HT1080 (cell line): ENCODE measurements at places on chromosomes 13 and 19.
A peak's percentile ranks its signal among the peaks of the same experiment; 100 is the strongest.

- DNase-seq = no peak
These were observed 2.8 kb downstream of the ARID3A start for GRCh38 chr19:928471-929202.

GRCh38 chr19:33720155-33720493 lies 76.5 kb upstream of the KCTD15 start:
- no peak for DNase-seq

- DNase-seq = no peak
These were observed 46.5 kb downstream of the RFX2 start for GRCh38 chr19:6063576-6064335.

DNA sequence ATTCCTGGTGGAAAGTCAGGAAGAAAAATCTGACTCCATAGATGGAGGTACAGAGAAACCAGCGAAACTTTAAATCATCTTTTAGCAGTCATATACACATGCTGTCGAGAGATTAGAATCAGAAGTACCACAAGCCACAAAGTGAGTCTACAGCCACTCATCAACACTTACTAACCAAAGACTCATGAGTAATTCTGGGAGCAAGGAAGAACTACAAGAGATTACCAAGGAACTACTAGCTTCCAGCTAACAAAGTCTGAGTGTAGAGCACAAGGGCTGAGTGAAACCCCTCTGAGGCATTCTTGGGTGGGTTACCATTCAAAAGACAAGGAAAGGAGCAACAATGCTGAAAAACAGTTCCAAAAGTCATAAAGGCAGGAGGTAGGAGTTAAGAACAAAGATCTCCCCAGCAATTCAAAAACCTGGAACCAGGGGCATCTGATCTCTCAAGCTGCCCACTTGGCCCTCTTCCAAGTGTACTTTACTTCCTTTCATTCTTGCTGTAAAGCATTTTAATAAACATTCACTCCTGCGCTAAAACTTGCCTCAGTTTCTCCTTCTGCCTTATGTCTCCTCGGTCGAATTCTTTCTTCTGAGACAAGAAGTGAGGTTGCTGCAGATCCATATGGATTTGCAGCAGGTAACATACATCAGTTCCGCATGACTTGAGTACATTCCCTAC lies 13.0 kb downstream of the RBM26 start:
- peak; percentile 75 for DNase-seq

GRCh38 chr19:1451916-1452801 lies 2.2 kb downstream of the APC2 start:
- no peak for DNase-seq

DNA sequence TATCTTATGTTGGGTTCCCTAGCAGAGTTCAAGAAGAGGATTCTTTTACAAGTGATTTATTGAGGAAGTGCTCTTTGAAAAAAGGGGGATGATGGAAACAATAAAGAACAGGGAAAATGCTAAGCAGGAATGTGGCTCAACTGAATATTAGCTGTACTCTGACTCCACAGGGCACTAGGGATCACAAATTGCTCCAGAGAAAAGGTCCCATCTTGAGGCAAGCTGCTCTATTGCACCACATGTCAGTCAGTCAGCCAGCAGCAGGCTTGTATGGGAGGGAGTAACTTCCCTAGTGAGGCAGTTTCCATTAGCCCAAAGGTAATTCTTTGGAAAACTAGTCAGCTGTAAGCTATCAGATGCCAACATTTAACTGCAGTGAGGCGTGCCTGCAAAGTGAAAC lies 73.3 kb upstream of the FNDC3A start:
- DNase-seq = no peak

DNA sequence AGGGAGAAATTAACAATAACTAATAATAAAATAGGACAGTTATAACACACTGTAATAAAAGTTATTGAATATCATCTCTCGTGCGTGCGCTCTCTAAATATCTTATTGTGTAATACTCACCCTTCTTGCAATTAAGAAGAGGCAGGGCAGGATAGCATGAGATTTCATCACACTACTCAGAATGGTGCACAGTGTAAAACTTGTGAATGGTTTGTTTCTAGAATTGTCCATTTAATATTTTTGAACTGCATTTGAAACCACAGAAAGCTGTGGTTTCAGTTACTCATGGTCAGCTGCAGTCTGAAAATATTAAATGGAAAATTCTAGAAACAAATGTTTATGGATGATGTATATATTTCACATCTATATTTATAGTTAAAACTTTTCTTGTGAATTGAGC lies 161.1 kb downstream of the DCT start:
- DNase-seq = no peak

- DNase-seq = no peak
These were observed 19.9 kb downstream of the NOSIP start for GRCh38 chr19:49560358-49560900.

DNA sequence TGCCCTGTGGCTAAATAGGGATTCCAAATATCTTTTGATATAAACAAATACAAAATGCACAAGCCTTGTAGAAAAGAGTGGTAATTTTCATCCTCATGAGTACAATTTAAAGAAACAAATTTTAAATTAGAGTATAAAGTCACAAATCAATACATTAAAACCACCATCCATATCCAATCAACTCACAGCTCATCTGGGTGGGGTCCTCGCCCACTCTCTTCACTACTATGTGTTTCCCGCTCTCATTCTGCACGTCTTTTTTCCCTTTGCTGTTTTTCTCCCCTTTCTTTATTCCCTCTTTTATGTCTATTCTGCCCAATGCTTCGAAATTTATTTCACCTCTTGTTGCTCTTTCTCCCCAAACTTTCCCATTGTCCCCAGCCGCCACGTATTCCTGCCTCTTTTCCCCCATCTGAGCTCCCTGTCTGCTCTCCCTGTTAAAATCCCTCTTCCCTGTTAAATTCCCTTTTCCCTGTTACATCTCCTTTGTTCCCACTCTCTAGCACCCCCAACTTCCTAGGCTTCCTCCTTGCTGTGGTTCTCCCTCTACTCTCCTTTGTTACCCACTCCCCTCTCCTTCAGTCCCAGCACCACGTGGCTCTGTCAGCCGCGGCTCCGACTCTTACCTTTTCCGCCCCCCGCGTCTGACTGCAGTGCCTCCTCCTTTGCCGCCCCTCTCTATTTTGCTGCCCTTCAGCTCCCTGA lies 1.3 kb downstream of the ZNF616 start:
- peak; percentile 20 for DNase-seq

- no peak for DNase-seq
These were observed 7.1 kb upstream of the ELOF1 start for GRCh38 chr19:11566164-11566563.

DNA sequence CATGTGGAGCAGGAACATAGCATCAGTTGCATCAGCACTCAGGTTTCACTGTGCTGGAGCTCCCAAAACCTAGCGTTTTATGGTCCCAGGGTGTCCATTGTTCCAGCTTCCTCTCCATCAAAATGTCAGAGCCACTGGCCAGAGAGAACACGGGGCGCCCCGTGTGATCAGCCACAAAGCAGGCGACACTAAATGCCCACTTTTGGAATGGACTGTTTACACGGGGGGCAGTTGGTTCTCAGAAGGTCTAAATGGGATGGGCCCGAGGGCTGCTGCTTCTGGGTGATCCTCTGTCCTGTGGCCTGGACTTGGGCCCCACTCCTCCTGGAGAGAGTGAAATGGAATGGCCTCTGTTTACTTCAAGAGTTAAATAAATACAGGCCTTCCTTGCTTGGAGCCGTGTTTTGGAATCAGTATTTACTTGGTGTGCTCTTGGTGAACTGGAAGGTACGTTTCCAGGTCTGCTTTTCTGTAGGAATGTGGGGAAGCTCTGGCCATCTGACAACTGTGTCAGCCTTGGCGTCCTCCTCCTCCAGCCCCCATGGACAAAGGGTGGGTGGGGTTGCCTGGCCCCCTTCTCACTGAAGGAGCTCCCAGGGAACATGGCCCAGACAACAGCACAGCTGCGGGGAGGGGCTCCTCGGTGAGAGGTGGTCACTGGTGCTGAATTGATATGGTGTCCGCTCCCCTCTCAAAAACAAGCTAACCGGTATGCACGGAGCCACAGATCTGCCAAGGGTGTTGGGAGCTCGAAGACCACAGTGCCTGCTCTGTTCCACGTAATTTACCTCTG lies 16.1 kb upstream of the MCF2L start:
- DNase-seq = no peak

GRCh38 chr13:94188201-94188854 lies 291.2 kb downstream of the DCT start:
- no peak for DNase-seq

DNA sequence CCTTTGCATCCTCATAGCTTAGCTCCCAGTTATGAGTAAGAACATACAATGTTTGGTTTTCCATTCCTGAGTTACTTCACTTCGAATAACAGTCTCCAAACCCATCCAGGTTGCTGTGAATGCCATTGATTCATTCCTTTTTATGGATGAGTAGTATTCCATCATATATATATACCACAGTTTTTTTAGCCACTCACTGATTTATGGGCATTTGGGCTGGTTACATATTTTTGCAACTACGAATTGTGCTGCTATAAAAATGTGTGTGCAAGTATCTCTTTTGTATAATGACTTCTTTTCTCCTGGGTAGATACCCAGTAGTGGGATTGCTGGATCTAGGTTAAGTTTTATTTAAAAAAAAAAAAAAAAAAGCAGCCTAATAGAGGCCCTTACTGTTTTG lies 14.1 kb downstream of the TNFRSF19 start:
- no peak for DNase-seq

GRCh38 chr13:94851576-94851975 lies 139.2 kb upstream of the SOX21 start:
- DNase-seq = no peak
